Activated T-helper 17 cell treated with anti-CD3 and anti-CD28 coated beads, Interleukin-2, amount 50 U/mL, for 72 hours (primary cell): ENCODE measurements at places on chromosomes 7 and 10.

DNA sequence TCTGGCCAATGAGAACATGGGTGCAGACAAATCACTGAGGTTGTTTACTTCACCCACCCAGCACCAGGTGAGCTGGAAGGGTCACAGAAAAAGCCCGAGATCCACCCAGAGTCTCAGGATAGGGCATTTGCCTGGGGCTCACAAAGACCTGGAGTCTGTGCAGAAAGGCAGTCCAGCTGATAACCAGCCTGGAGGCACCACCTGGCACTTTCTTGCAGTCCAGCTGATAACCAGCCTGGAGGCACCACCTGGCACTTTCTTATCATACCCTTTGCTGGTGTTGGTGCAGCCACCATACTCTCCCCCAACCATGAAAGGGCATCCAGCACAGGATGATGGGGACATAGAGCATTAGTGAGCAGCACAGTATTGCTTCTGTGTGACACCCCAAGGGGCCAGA lies 104.1 kb downstream of the PPP1R3C start:
- no peak for ATAC-seq

GRCh38 chr10:109219935-109220605 lies 703.2 kb downstream of the XPNPEP1 start:
- ATAC-seq = no peak

DNA sequence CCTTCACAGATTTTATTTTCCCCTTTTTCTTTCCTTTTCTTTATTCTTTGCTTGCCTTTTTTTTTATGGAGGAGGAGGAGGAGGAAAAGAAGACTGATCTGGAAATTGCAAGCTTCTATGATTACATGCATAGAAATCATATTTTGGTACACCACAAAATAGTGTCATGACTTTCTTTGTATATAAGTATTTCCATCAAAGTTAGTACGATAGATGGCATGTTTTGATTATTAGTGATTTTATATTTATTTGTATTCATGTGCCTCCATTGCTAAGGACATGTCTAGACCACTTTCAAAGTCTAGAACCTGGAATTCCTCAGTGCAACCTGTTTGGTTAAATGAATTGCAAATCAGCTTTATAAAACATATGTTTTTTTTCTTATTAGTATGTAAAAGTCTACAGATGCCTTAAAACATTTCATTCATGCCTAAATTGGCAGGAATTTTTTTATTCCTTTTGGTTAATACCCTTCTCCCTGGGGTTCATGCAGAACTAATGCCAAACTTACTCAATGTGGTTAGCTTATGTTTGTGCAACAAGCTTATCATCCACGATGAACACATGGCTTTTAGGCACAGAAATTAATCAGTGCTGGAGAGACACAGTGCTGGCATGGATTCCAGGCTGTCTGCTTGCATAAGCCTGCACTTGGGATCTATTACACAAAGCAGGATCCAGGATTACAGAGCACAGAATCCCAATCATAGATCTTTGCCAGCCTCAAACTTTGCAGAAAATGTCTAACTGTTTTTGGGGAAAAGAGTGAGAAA lies 213.1 kb downstream of the CHRM2 start:
- no peak for ATAC-seq

DNA sequence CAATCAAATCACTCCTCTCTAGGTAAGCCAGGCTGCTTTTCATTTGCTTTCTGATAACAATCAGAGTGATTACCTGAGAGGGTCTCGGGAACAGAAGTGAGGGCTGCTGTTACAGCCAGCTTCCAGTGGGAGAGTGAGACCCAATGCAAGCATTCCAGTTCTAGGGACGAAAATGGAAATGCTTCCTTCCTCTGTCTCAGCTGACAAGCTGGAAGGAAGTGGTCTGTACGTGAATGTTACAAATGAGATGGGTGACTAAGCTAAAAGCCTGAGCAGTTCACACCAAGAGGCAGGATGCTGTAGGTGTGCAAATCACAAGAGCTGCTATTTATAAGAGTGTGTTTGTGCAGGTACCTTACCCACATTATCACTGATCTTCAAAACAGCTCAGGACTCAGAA lies 772.4 kb downstream of the GRID1 start:
- ATAC-seq = peak; percentile 80

DNA sequence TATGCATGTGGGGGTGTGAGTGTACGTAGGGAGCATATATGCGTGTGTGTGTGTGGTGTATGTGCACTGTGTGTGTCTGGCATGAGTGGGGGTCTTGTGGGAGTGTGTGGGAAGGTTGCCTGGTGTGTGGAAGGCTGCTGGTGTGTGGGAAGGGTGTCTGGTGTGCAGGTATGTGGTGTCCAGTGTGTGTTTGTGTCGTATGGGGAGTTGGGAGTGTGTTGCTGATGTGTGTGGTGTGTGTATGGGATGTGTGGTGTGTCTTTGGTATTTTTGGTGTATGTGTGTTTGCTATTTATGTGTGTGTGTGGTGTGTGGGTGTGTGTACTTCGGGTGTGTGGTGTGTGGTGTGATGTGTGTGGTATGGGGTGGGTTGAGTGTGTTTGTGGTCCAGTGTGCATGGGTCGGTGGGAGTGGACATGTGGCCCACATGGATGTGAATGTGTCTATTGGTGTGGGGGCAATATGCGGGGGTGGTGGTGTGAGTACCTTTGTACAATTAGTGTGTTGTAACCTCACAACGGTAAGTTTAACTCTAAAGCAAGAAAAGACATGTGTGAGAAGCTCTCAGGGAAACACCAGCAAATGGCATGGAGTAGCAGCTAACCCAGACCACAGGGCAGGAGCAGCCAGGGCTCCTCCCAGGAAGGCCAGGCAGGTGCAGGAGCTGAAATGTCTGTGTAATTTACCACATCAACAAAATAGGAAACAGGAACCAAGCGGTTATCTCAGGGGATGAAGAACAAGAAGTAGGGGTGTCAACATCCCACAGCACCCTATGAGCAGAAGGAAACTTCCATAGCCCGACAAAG lies 11.9 kb downstream of the ANTXRL start:
- no peak for ATAC-seq

GRCh38 chr10:96295475-96295874 lies 8.8 kb upstream of the DNTT start:
- ATAC-seq = no peak

DNA sequence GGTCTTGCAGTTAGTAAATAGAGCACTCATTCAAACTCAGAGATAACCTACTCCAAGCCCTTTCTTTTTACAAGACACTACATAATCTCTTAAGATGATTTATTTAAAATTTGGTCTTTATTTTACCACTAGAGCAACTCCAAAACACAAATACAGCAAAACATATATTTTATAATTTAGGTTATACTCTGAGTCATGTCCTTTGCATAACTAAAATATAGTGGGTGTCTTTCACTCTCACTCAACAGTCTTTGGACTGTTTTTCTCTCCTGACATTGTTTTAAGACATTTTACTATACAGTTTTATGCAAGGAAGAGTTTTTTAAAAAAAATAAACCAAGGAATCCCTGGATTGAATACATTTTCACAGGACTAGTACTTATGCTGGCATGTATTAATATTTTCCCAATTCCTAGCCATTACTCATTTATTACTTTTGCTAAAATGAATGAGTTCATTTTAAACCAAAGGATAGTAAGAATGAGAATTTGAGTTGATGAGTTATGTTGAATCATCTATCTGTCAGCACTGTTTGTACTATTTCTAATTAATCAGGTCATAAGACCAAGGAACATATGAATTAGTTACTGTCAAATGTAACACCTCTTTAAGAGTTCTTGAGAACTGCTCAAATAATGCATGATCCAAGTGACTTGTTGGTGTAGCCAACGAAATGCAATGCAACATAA lies 303.1 kb upstream of the FZD1 start:
- ATAC-seq = peak; percentile 34

DNA sequence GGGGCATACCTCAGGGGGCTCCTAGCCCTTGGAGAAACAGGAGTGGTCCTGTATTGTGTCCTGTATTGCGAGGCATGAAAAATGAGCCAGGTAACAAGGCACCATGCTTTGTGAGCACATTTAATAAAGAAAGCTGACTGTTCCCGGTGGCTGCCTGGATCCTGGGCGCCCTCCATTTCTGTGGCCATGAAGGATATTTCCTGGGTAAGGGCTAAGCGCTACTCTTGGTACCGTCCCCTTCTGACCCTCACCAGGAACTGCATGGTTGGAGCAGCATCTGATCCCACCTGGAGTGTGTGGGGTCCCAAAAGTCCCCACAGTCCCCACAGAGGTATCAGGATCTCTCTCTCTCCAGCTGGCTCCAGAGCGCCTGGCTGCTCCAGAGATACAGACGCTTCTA lies 139.5 kb downstream of the MAPK8 start:
- ATAC-seq = no peak

- ATAC-seq = no peak
Observed at GRCh38 chr7:47351233-47352154, 230.4 kb downstream of the TNS3 start.

- ATAC-seq = no peak
Observed at GRCh38 chr7:40457776-40458480, 323.1 kb downstream of the SUGCT start.

DNA sequence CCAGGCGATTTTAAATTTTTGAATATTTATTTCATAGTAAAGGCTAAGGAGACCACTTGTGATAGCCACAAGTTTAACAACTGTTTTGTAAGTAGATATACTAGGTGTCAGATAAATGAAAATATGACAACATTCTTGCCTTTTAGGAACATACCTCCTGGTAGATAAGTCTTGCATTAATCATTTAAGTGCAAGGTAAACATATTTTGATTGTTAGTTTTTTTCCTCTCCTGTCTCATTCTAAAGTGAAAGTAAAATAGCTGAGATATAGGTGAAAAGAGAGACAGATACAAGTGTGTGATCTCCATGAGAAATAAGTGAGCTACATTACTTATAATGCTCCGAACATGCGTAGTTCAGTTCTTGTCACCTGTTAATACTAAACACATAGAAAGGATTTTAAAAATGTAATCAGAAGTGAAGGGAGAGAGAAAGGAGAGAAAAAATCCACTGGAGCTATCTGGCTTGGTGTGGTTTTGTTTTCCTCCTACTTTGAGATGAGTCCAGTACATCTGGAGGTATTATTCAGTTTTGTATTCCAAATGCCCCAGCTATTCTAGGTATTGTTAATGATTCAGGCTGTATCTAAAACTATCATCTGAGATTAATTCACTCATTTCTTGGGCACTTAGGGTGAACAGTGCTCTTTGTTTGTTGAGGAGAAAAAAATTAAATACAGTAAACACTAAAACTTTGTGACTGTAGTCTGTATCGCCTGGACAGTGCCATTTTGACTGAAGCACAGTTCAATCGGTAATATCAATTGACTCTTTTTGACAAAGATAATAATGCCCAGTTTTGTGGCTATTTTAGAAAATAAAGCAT lies 21.2 kb downstream of the GLCCI1 start:
- ATAC-seq = peak; percentile 53

DNA sequence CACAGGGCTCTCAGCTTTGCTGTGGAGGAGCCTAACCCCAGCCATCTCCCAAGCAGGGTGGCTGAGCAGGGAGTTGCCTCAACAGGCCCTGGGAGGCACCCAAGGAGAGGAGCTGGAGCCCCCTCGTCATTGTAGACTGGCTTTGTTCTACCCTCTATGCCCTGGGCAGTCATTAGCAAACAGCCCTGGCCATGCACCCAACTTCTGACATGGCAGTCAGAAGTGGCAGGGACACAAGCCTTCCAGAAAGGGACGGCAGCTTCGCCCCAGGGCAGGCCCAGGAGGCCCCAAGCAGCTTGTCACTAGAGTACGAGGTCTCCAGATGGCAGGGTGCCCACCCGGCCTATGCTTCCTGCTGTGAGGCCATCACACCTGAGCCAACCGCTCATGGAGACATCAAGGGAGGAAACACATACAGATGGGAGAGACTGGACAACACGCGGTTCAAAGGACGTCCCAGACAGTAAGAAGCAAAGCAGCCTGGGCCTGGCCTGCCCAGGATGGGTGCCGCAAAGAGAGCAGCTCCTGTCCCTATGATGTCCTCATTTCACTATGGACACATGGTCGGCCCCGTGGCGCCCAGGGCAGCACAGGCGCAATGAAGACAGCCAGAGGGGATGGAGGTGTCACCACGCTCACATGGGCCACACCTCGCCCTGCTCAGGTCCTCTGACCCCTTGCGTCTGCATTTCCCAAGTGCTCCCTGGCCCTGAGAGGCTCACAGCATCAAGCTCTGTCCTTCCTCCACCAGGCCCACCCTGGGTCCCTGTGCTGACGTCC lies 190.9 kb upstream of the CXCL12 start:
- no peak for ATAC-seq

GRCh38 chr10:76549171-76549570 lies 1088.4 kb downstream of the KCNMA1 start:
- ATAC-seq = no peak

- peak; percentile 40 for ATAC-seq
Observed at GRCh38 chr7:1193593-1194424, 33.8 kb upstream of the ZFAND2A start.

GRCh38 chr7:36154255-36155212 lies 1.5 kb downstream of the EEPD1 start:
- ATAC-seq = no peak

DNA sequence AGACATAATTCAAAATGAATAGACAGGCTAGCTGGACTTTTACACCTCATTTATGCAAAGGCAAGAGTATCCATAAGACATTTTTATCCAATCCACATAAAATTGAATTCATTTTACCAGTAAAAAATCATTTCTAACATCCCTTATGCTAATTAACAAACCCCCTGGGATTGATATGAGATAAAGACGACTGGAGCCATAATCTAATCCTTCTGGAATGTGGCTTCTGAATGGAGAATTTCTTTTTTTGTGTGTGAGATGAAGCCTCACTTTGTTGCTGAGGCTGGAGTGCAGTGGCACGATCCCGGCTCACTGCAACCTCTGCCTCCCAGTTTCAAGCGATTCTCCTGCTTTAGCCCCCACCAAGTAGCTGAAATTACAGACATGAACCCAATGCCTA lies 90.4 kb downstream of the AKR1D1 start:
- ATAC-seq = no peak

DNA sequence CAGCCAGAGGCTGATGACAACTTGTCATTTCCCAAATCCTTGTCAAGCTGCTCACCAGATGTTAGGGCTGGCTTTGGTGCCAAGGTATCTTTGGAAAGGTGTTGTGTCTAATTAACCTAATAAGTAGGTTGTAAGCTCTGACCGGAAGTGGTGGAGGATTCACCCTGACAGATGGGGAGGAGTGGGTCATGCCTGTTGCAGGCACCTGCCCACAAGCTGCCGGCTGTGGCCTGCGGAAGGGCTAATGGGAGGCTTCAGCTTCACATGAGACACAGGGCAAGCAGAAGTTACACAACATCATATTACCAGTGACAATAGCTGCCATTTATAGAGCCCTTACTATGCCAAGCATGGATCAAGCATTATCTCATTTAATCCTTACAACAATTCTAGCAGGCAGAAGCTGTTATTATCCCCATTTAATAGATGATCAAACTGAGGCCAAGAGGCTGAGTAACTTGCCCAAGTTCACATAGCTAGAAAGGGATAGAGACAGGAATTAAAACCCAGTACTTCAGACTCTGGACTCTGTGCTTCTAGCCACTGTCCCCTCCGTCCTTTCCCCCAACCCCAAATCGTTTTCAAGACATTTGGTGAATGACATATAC lies 63.1 kb upstream of the DUSP5 start:
- no peak for ATAC-seq

- no peak for ATAC-seq
Observed at GRCh38 chr7:157472311-157473050, 135.7 kb downstream of the DNAJB6 start.

GRCh38 chr10:93566435-93567276 lies at the start of gene FFAR4:
TSS of gene FFAR4 (plus strand) at chr10:93566665. CDS start at chr10:93566721, 56 bp downstream.
- ATAC-seq = no peak
